Activated T-cell treated with anti-CD3 and anti-CD28 coated beads for 48 hours (primary cell): ENCODE measurements at places on chromosomes 1 and 21.

GRCh38 chr1:153233448-153233847 is 16.1 kb downstream of the PRR9 start:
- DNase-seq, result no peak

DNA sequence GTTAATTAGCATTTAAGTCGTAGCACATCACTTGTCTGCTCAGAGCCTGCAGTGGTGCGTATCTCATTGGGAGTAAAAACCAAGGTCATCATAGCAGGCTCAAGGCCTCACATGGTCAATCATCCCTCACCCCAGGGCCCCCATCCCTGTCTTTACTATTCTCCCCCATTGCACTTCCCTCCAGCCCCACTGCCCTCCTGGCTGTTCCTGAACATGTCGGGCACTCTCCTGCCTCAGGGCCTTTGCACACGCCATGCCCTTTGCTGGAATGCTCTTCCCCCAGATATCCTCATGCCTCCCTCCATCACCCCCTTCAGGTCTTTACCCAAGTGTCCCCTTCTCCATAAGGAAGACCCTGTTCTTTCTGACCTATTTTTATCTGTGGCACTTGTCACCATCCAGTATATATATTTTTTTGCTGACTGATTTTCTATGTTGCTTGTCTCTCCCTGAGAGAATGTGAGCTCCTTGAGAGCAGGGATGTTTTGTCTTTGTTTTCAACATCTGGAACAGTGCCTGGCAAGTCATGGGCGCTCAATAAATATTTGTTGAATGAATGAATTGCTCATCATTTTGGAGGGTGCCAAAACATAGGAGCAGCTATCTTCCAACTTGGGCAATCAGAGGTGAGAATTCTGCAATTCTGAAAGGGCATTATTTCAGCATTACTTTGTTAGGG is 74.1 kb upstream of the POU3F1 start:
- DNase-seq, result no peak

- no peak for DNase-seq
Observed at GRCh38 chr1:22444856-22445255, 6.8 kb upstream of the ZBTB40 start.

- no peak for DNase-seq
Observed at GRCh38 chr1:13797397-13797796, 97.4 kb downstream of the PRDM2 start.

DNA sequence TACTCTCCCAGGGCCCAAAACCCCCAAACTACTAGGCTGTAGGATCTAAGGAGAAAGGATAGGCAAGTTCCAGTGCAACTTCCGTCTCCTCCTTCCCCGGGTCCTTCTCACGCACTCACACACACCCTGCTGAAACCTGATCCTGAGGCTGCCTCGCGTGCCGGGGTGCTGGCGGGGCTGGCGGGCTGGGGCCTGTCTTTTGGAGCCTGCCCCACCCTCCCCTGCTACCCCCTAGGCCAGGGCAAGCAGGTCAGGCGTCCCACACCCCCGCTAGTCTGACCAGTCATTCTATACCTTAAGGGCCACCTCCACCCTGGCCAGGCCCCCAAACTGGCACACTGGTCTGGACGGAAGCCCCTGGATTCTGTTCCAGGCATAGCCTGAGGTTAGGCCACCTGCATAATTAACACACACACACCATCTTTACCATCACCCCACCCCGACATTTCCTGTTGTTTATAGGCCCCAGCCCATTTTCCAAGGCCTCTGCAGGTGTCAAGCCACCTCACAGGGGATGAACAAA is 48.3 kb upstream of the ARTN start:
- DNase-seq, result no peak

DNA sequence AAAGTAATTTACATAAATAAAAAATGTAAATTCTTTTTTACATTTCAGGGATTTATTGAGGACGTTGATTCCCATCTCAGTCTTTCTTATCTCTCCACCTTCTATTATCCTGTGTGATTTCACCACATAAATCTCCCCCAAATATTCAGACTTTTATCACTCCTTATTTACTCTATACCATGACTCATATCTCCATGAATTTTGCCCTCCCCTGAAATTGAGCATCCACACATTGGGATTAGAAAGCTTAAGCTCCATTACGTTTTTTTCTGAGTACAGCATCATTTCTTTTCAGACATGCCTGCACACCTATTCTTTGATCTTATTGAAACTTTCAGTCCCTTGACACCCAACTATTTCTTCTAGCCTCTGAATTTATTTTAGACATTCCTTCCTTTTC is 111.2 kb downstream of the IFI44 start:
- no peak for DNase-seq

- DNase-seq, result no peak
Observed at GRCh38 chr1:34166625-34167361, 1.8 kb upstream of the CSMD2 start.

DNA sequence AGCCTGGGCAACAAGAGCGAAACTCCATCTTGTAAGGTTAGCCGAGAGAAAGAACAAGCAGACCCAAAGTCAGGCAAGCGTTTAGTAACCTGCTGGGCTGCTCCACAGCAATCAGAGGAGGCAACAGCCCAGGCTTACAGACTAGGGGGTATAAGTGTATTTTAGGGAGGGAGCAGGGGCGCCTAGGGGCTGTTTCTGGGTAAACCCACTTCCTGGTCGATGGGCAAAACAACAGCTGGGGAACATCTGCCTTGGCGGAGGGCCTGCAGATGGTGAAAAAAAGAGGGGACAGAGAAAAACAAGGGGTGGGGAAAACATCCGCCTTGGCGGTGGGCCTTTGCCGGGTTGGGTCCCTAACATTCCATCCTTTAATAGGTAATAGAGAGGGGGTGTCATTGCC is 5.2 kb downstream of the TAS1R1 start:
- no peak for DNase-seq

GRCh38 chr1:933603-933940 is 9.8 kb downstream of the SAMD11 start:
- no peak for DNase-seq

DNA sequence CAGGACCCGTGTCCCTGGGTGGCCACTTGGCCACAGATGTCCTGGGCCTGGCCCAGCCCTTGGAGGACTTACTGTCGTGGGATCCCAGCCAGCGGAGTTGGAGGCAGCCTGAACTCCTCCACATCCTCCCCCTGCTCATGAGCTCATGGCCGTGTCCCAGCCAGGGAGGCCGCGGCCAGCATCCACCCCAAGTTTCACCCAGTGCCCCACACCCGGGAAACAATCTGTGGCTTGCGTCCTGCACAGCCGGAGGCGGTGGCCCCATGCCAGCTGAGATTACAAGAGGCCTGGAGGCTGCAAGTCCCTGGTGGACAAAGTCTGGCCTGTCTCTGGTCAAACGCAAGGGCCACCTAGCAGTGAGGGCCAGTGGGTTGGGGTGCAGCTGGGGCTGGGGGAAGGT is 27.5 kb upstream of the TMEM52 start:
- no peak for DNase-seq

- DNase-seq, result no peak
Observed at GRCh38 chr1:209367061-209367772, 216.3 kb upstream of the CAMK1G start.

- no peak for DNase-seq
Observed at GRCh38 chr1:167623951-167624350, 6.1 kb upstream of the RCSD1 start.

- no peak for DNase-seq
Observed at GRCh38 chr1:29719253-29719652, 482.9 kb downstream of the PTPRU start.

- no peak for DNase-seq
Observed at GRCh38 chr1:10950316-10951172, 61.9 kb upstream of the TARDBP start.

GRCh38 chr1:62436039-62436465 is 797 bp upstream of the USP1 start:
- DNase-seq, result peak; percentile 94

GRCh38 chr1:27656157-27656893 is 15.7 kb downstream of the IFI6 start:
- DNase-seq, result no peak

DNA sequence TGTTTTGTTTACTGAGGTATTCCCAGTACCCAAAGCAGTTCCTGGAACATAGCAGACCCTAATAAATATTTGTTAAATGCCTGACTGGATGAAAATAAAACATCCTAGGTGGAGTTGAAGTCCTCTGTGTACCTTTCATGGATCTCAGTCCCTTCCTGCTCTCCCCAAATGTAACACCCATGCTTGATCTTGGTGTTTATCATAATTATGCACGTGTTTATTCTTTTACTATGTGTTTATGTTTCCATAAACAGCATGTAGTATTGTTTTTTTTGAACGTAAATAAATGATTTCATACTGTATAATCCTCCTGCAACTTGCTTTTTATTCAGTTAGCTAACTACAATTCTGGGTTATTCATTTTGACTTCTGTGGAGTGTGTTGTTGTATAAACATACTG is 4.8 kb downstream of the LACTBL1 start:
- DNase-seq, result no peak

DNA sequence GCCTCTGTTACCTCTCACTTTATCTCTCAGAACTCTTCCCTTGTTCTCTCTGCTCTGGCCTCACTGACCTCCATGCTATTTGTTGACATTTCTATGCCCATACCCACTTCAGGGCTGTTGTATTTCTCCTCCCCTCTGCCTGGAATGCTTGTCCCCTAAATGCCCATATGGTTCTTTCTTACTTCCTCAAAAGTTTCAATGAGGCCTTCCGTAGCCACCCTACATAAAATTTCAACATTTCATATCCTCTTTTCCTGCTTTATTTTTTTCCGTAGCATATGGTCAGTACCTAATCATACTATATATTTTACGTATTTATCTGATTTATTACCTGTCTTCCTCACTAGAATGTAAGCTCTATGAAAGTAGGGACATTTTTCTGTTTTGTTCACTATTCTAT is 47.1 kb upstream of the ZYG11A start:
- no peak for DNase-seq
